CD4-positive, CD25-positive, alpha-beta regulatory T cell (primary cell): ENCODE measurements at places on chromosomes 2 and 18. TPM values are rescaled to one million over a fixed set of nuclear protein-coding genes. Genes with fewer than 3 reads are reported as not detected.

DNA sequence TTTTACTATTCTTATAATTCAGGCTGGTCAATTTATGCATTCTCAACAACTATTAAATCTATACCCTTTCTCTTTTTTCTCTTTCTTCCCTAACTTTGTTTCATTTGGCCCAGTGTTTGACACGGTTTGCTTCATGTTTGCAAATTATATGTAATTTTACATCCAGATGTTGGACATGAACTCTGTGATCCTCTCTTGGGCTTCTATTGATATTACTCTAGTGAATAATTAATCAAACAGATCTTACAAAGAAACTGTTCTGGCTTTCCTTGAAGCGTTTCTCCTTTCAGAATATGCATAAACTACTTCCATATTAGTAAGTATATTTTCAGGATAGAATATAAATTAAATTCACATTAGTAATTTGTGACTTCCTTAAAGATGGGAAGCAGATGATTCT is 225.1 kb upstream of the TMEFF2 start:
- no peak overlapping the region for H3K4me3 ChIP-seq
- H3K36me3 ChIP-seq, result no peaks in the 10 kb centered on the region
- no peaks in the 10 kb centered on the region for H3K27me3 ChIP-seq
- H3K4me1 ChIP-seq, result no peaks in the 10 kb centered on the region
- H3K27ac ChIP-seq, result no peak overlapping the region

- H3K27ac ChIP-seq, result peak overlapping the region; percentile 93
- DNase-seq, result peak; percentile 53
- peak overlapping the region; percentile 2 for H3K4me3 ChIP-seq
- peaks cover 70% of the 10 kb centered on the region for H3K4me1 ChIP-seq
- H3K36me3 ChIP-seq, result no peaks in the 10 kb centered on the region
Observed at GRCh38 chr2:29010946-29011345, 29.8 kb downstream of the TOGARAM2 start.

GRCh38 chr2:42132191-42132965 is 36.8 kb upstream of the EML4 start:
- H3K27ac ChIP-seq, result peak overlapping the region; percentile 97
- no peak for DNase-seq
- H3K27me3 ChIP-seq, result no peaks in the 10 kb centered on the region
- peaks cover 98% of the 10 kb centered on the region for H3K4me1 ChIP-seq
- H3K4me3 ChIP-seq, result peak overlapping the region; percentile 75

DNA sequence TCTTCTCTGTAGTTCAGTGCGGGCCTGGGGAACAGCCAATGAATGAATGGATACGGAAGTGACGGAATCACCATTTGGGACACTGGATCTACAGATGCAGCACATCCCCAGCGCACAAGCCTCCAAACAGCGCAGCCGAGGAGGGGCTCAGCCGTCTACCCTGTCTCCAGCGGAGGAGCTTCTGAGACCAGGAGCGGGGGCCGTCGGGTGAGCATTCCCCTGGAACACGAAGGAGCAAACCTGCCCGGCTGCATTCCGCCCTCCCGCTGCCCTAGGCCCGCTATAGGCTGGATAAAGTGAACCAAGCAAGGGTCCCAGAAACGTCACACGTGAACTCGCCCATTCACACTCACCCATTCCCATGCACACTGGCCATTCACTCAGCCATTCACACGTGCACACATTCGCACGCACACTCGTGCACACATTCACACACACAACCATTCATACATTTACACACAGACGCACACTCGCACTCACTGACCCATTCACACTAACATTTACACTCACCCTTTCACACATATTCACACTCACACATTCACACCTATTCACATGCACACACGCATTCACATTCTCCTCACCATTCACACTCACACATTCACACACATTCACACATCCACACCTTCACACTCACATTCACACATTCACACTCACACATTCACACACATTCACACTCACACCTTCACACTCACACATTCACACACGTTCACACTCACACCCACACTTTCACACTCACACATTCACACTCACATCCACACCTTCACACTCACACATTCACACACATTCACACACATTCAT is 63.4 kb downstream of the BIN1 start:
- peaks cover 4% of the 10 kb centered on the region for H3K36me3 ChIP-seq
- no peaks in the 10 kb centered on the region for H3K4me1 ChIP-seq
- H3K27me3 ChIP-seq, result no peaks in the 10 kb centered on the region
- no peak overlapping the region for H3K4me3 ChIP-seq
- DNase-seq, result no peak
- no peak overlapping the region for H3K27ac ChIP-seq

The GPR45 gene
- total RNA-seq, result not detected

The GLI2 gene
- total RNA-seq, result not detected

The TMEM200C gene
- total RNA-seq, result not detected

The ALLC gene
- not detected for total RNA-seq
